ENCODE measurements at places on chromosomes 3 and 15. TPM values are rescaled to one million over a fixed set of nuclear protein-coding genes. Genes with fewer than 3 reads are reported as not detected.

Gene TMC3
- total RNA-seq: not detected

Gene CFAP100
- not detected for total RNA-seq

Gene PLXNB1
- 73.0 TPM for total RNA-seq

Gene PAQR9
- 5.7 TPM for total RNA-seq

Gene CPN2
- total RNA-seq: not detected

Gene FBXO40
- total RNA-seq: 187 TPM

Gene CLDN16
- 0.16 TPM for total RNA-seq

- no peak for DNase-seq
Measured at GRCh38 chr3:195886181-195887141, 21.9 kb downstream of the TNK2 start.

- DNase-seq: no peak
Measured at GRCh38 chr3:28844298-28845005, 436.4 kb upstream of the RBMS3 start.

DNA sequence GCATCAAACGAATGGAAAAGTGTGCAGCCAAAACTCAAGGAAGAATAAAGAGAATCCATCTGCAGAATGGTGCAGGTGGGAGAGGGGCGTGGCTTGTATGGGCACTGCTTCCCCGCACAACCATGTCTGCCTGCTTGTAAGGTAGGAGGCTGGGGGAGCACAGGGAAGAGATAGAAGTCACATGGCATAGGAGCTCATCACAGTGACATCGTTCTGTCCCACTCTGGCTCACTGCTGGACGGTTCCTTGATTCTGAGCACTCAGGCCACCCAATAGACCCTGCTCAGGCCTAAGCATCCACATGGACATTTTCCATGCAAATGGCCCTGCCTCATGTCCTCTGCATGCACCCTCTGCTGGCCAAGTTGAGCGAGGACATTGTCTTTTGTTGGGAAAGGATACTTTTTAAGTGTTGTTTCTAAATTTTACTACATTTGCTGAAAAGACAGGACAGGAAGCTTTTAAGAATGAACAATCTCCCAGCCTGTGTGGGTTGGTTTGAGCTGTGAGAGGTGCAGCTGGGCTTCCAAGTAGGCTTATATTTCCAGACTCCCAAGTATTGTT is 3.1 kb downstream of the MYLK start:
- DNase-seq: no peak

- DNase-seq: no peak
Measured at GRCh38 chr3:38840987-38841386, 25.0 kb upstream of the SCN10A start.

GRCh38 chr15:93954985-93955571 is 276.3 kb upstream of the MCTP2 start:
- no peak for DNase-seq

DNA sequence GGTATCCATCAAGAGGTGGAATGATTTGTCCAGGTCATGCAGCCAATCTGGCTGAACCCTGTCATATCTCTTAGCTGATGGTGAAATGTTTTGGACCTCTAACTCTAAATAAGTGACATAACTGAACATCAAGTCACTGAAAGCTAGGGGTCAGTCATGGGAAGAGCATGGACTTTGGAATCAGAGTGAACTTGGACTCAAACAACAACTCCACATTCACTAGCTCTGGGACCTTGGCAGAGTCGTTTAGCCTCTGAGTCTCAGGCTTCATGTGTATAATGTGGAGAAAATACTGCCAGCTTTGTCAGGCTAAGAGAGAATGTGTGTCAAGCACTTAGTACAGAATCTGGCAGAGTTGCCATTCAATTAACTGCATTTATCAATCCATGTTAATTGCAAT is 557.8 kb upstream of the CFAP20DC start:
- no peak for DNase-seq

- no peak for DNase-seq
Measured at GRCh38 chr15:63347074-63347857, 34.4 kb downstream of the CA12 start.

DNA sequence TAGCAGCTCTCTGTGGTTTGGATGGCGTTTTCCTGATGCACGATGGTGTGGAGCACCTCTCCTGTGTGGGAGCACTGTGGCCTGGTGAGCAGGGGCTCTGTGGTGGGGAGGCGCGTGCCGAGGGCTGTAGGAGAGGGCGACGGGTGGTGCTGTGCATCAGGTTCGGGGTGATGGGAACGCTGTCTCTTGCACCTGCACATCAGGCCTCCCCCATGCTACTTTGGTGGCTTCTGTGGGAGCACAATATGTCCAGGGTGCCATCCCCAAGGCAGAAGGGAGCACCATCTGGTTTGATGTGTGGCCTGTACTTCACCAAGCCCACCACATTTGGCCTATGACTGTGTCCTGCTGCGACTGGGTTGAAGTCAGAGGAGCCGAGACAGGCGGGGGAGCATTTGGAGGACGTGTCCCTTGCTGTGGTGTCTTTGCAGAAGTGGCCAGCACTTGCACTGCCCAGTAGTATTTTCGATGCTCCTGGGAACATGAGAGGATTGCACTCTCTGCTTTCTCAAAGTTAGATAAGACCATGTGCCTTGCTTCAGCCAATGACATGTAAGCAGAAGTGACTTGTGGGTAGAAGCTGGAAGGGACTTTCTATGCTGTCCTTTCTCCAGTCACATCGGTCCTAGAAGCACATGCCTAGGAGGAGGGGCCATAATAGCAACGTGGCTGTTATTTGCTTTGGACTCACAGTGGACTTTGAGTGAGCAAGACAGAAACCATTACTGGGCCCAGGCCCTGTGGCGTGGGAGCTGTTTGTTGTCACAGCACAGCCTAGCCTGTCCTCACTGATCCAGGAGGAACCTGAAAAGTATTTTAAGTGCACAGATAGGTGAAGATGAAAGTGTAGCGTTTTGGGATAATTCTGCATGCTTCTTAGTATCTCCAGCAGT is 72.1 kb downstream of the APBA2 start:
- peak; percentile 48 for DNase-seq

DNA sequence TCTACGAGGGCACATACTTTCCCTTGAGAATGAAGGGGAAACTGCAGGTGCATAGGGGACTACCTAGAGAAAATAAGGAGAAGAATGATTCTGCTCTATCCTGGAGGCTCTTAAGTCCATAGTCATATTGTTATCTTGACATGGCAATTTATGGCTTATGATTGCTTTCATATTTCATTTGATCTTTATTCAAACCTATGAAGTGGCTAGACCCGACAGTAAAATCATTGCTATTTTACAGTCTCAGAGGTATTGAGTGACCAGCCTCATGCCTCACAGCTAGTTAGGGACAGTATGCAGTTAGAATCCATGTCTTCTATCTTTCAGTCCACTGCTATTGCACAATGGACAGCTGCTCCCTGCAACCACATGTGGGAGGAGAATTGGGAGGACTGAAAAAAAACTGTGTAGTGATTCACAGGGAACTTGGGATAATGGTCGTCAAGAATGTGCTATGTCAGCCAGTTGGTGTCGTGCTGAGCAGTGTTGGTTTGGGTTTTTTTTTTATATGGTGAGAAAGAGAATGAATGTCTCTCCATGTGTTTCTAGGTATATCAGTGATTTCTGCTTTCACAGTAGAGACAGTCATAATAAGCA is 63.2 kb upstream of the SPPL2A start:
- DNase-seq: no peak

DNA sequence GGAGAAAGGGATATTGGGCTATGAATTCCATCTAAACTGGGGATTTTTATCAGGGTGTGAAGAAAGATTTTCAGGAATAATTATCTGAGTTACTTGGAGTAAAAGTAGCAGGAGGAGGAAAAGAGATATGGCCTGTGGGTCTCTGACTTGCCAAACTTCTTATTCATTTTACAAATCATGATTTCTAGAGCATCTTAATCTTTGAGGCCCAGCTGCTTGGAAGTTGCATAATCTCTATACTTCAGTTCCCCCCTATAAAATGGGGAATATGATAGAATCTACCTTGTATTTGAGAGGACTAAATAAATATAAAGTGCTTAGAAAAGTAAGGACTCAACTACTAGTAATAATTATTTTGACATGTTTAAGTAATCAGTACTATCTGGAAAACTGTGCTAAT is 11.0 kb upstream of the GABPB1 start:
- DNase-seq: no peak

GRCh38 chr3:14256561-14257342 is 78.1 kb downstream of the LSM3 start:
- no peak for DNase-seq

GRCh38 chr3:8647137-8647985 is 2.8 kb upstream of the SSUH2 start:
- DNase-seq: no peak

DNA sequence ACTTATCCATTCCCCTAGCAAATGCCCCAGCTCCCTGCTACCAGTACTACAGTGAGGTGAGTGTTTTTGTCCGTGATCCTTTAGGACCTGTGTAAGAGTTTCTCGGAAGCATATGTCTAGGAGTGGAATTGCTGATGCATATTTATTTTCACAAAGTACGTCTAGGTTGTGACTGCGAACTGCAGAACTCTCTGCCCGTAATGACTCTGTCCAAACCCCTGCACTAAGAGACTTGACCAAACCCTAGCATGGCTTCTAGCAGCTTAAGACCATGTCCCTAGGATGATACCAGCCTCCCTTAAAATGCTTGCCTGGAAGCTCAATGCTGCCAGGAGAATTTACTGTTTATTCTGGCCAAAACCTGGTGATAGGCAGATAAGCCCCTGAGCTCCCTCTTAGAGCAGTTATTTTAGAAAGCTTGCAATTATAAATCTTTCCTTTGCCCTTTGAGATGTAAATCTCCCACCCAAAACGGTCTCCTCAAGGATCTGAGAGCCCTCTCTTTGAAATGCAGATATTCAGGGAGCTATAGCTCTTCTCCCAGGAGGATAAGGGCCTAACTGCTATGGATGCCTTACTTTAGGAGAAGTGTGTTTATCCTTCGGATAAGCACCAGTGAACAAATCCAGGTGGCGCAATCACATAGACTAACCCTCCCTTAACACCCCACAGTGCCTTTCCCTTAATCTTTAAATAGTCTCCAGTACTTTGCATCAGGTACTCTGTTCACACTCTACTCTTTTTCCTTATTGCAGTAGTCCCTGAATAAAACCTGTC is 14.7 kb upstream of the CA12 start:
- DNase-seq: no peak

- no peak for DNase-seq
Measured at GRCh38 chr3:155196131-155197021, 97.1 kb downstream of the STRIT1 start.

- no peak for DNase-seq
Measured at GRCh38 chr3:13934315-13934714, 54.4 kb upstream of the WNT7A start.

- no peak for DNase-seq
Measured at GRCh38 chr3:123053107-123053506, 13.7 kb upstream of the PDIA5 start.

DNA sequence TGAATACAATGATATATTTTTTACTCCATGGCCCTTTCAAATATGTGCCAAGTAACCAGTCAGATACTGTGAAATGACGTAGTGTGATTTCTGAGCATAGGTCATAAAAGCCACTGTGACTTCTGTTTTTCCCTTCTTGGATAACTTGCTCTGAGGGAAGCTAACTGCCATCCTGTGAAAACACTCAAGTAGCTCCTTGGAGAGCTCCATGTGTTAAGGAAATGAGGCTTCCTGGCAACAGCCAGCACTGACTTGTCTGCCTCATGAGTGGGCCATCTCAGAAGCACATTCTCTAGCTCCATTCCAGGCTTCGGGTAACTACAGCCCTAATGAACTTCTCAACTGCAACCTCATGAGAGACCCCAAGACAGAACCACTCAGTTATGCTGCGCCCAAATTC is 9.5 kb upstream of the CCDC80 start:
- no peak for DNase-seq

GRCh38 chr3:59935025-59935424 is 885.2 kb upstream of the CFAP20DC start:
- DNase-seq: no peak

DNA sequence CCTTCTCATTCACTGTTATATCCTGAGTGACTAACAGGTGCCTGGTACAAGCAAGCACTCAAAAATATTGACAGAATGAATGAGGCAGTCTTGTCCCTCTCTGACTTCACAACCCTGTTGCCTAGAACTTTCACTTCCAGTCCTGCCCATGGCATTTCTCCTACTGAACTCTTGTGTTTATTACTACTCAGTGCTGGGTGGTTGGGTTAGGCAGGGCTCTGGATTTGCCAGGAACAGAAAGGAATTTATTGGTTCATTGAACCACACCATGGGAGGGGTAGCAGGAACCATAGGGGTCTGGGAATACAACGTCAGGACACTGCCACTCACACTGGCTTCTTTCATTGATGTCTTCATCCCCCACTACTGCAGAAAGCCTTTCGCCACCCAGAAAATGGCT is 41.9 kb upstream of the SEMA4B start:
- no peak for DNase-seq

DNA sequence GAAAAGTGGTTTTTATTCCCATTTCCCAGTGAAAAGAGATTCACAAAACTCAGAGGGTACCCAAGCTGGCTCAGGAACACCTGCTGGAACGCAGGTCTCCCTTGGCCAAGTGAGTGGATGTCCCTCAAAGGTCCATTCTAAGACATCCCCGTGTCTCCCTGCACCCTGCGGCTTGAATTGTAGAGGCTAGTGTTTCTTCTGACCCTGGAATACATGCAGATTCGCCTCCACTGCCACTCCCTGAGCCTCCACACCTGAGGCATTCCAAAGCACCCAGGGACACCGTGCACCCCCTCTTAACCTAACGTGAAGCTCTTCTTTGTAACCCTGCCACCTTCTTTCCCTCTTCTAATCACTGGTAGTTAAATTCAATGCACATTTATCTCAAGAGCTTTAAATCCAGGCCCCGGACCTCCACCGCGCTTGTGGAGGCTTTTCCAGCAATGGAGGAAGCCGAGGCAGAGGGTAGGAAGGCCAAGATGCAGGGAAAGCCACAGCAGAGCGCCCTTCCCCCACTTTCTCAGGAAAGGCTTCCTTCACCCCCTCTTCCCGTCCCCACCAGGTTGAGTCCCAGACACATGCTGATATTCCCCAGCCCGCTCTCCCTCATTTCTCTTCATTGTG is 590 bp upstream of the ITGA11 start:
- peak; percentile 53 for DNase-seq

DNA sequence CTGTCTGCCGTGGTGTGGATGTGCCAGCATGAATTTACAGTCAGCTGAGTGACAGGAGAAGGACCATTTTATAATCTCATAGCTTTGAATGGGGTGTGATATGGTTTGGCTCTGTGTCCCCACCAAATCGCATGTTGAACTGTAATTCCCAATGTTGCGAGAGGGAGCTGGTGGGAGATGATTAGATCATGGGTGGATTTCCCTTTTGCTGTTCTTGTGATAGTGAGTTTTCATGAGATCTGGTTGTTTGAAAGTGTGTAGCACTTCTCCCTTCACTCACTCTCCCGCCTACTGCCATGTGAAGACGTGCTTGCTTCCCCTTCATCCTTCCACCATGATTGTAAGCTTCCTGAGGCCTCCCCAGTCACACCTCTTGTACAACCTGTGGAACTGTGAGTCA is 111.9 kb upstream of the CHD2 start:
- peak; percentile 26 for DNase-seq

Measured in right atrium auricular region (tissue), 2 donors.